Stimulated activated CD4-positive, alpha-beta T cell treated with anti-CD3 and anti-CD28 coated beads, Interleukin-1b, Interleukin-23, amount 100 ng/mL, for 1 hour (primary cell): ENCODE measurements at places on chromosomes 6 and 20.

DNA sequence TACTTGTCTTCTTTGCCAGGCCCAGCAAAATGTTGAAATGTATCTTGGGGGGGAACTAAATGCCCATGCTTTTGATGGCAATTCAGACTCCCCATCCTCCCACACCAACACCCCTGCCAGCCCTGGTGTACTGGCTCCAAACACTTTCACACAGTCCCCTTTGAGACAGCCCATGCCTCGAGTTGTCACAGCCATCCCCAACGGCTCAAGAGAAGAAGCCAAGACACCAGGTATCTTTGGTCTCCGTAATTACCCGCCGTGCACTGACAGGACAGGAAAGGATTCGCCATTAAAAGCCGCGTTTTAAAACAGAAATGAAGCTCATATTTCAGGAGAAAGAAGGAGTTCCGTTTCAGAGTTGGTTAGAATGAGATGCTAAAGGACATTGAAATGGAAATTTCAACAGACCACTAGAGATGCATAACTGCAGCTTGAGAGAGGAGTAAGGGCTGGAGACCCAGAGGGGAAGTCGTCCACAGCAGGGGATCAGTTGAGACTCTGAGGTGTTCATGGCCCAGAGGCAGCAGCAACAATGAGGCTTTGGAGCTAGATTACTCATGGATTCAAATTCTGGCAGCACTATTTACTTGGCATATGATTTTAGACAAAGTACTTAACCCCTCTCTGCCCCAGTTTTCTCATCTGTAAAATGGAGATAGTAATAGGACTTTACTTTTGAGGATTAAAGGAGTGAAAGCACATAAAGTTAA, 63.5 kb upstream of the ADGRF1 start:
- no peak for DNase-seq

- DNase-seq, result no peak
Measured at GRCh38 chr20:50434653-50435396, 75.4 kb upstream of the PTPN1 start.

GRCh38 chr6:14066782-14067406, 50.7 kb upstream of the CD83 start:
- no peak for DNase-seq

DNA sequence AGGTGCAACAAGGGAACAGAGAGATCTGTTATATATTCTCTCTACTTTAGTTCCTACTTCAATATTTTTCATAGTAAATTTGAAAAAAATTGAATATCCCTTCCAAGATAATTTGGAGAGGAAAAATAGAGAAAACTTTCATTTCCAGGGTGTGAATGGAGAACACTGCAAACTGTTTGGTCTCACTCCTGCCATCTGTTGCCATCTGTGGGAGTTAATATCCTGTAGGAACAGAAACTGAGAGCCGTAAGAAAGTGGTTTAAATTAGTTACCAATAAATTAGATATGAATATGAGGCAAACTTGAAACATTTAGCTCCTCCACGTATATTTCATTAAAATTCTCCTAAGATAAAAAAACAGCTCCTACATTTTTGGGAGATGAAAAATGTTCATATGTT, 4.2 kb downstream of the ZNF337 start:
- no peak for DNase-seq

- no peak for DNase-seq
Measured at GRCh38 chr6:161168281-161168891, 105.5 kb downstream of the AGPAT4 start.

DNA sequence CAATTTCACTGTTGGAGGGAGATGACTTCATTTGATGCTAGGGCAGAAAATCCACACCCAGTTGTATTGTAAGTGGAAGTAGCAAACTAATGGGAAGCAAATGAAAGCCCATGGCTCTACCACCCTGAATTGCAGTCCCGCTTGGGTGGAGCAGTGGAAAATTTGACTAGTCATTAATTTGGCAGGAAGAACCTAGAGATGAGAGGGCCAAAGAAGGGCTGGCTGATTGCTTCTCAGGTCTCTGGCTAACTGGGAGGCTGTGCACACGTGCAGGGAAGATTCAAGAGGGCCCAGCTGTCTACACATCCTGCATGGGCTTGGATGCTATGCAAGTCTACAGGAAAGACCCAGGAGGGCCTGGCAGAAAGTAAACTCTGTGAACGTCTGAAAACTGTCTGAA, 466.2 kb downstream of the TFAP2A start:
- no peak for DNase-seq

GRCh38 chr20:56412949-56413348, 889 bp downstream of the CASS4 start:
- no peak for DNase-seq
